Activated naive CD8-positive, alpha-beta T cell treated with anti-CD3 and anti-CD28 coated beads for 36 hours (primary cell): ENCODE measurements at places on chromosomes 1 and 21.
A peak's percentile ranks its signal among the peaks of the same experiment; 100 is the strongest.

DNA sequence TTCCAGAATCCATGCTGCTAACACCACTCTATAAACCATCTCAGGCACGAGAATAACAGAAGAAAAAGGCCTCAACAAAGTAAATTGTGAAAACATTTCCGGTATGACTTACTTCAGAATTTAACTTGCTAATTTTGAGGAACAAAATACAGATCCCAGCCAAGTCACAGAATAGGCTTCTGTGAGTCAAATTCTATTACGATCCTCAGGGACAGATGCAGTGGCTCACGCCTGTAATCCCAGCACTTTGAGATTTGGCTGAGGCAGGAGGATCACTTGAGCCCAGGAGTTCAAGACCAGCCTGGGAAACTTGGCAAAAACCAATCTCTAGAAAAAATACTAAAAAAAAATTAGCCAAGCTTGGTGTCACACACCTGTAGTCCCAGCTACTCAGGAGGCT is 8.8 kb upstream of the CCDC27 start:
- no peak for DNase-seq

DNA sequence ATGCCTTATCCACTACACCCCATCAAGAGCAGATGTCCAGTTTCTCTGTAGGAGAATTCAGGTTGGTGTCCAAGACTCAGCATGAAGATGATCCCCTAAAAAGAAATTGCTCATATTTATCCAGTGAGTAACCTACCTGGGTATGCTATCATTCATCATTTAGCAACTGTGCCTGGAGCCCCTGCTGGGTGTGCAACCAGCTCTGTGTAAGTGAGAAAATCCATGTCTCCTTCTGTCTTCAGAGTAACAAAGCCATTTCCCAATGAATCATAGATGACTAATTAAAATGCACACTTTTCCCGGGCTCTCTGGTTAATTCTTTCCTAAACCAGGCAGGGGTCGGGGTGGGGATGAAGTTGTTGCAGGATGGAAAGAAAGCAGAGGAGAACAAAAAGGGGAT is 35.8 kb downstream of the OLFML3 start:
- no peak for DNase-seq

DNA sequence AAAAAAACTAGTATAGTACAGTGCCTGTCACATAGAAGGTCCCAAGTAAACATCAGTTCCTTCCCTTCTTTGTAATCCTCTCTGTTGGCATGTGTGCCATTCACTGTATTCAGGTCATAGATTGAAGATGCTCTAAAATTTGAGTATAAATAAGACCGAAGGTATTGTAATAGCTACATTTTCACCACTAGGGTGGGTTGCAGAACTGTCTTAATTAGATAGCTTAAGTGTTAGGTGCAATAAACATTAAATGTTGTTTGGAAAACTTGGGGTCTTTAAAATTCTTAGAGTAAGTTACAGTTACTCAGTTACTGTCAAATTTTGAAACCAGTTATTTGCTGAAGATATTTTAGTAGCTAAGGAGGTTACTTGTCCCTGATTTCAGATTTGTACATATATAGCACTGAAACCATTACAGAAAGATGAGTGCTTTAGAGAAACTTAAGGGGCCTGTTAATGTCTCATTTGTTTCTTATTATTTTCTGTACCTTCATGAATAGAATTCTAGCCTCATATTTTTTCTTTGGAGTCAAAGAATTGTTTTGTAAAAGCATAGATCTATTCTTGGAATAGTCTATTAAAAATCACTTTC is 24.3 kb downstream of the PER3 start:
- DNase-seq, result no peak

DNA sequence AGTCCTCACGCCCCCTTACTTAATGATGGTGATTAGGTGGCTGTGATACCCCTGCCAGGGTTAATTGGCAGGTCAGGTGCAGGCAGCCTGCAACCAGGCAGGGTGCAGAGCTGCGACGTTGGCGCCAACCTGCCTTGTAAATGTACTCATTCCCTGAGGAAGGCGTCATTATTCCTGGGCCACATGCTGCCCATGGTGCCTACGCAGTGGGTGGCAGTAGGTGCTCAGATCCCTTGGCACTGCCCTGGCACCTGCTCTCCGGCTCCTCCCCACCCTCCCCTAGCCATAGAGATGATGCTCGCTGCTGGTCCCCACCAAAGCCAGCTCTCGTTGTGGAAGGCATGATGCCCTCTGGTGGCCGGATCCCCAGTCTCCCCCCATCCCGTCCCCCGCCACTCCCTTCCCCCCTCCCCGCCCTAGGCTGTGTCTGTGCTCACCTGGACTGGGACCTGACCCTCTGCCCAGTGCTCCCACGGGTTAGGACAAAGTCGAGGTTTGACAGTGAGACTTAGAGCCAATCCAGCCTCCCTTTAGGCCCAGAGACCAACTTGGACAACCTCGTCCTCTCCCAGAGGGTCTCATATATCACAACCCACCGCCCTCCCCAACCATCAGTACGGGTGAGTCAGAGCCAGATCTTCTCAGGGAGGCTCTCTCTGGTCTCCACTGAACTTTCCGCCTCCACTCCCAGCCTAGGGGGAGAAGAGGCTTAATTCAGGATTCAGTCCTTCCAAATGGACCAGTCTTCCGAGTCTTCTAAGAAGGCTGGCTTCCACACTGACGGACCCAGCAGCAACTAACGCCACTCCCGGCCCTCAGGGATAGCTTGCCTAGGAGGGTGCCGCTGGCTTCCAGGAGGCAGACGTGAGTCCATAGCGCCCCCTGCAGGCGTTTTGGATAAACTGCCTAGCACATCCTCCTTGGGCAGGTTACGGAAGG is 5.7 kb downstream of the KRTCAP2 start:
- peak; percentile 83 for DNase-seq

- DNase-seq, result no peak
Observed at GRCh38 chr1:6207921-6208320, 2.0 kb downstream of the RNF207 start.

DNA sequence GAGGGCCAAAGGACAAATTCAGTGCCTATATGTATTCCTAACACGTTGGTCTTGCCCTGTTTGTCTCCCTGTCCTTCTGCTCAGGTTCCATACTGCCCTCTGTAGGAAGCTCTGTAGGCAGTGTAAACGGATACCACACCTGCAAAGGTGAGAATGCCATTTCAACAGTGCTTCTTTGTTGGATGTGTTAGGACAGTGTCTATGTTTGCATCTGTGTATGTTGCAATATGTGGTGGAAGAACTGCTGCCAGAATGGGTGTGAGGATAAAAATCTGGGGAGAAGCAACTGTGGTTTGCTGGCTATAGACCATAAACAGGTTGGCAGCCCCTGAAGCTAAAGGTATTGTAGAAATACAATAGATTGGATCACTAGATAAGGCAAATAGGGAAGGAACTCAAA is 113.1 kb upstream of the BMP8A start:
- no peak for DNase-seq
